Activated T-helper 1 cell treated with anti-CD3 and anti-CD28 coated beads, Interleukin-12 subunit alpha, Interleukin-12 subunit beta, Interleukin-2, Interleukin-4 antibody, amounts not matched to agents 30 ng/mL and 10 ng/mL and 1 ng/mL, durations not matched to agents 14 hours and 24 hours and 36 hours (primary cell): ENCODE measurements at places on chromosomes 13 and 19. TPM values are rescaled to one million over a fixed set of nuclear protein-coding genes. Genes with fewer than 3 reads are reported as not detected.

- DNase-seq: no peak
These were observed 34.4 kb upstream of the IGFL1 start for GRCh38 chr19:46195104-46195503.

PSG6 gene
- not detected in 2 replicates for total RNA-seq

- DNase-seq: no peak
These were observed 9.2 kb downstream of the ASF1B start for GRCh38 chr19:14127176-14127575.

ZFP28 gene
- total RNA-seq: 1.4 and 2.8 TPM in 2 replicates
